ENCODE measurements at places on chromosomes 16 and 17.
A peak's percentile ranks its signal among the peaks of the same experiment; 100 is the strongest.

GRCh38 chr17:45722161-45722560 is 62.0 kb upstream of the CRHR1 start:
- DNase-seq: no peak

DNA sequence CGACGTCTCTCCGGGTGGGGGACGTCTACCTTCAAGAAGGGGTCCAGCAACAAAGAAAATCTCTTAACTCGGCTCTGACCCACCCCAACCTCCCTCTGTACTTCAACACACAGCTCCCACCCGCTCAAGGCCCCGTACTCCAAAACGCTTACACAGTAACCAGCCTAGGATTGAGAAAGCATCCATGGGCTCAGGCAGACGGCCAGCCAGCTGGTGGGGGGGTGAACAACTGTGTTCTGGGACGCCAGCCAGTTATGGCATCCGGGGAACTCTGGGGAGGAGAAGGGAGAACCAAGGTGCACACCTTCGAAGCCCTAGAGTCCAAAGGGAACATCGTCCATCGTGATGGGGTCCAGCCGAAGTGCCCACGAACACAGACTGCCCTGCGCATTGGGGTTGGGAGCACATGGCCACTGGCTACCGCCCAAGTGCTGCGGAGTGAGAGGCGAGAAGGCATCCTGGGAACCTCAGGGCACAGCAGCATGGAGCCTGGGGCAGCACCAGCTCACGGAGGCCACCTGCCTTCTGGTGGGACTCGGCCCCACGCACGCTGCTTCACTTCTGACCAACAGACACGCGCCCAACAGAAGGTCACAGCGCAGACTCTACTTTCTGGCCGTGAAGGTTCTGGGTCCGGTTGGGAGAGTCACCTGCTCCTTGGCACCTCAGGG is 14.3 kb downstream of the SLC16A3 start:
- no peak for DNase-seq

- no peak for DNase-seq
Measured at GRCh38 chr16:57503366-57503765, 17.1 kb upstream of the DOK4 start.

GRCh38 chr16:88724855-88725555 is 18.7 kb downstream of the CTU2 start:
- no peak for DNase-seq

DNA sequence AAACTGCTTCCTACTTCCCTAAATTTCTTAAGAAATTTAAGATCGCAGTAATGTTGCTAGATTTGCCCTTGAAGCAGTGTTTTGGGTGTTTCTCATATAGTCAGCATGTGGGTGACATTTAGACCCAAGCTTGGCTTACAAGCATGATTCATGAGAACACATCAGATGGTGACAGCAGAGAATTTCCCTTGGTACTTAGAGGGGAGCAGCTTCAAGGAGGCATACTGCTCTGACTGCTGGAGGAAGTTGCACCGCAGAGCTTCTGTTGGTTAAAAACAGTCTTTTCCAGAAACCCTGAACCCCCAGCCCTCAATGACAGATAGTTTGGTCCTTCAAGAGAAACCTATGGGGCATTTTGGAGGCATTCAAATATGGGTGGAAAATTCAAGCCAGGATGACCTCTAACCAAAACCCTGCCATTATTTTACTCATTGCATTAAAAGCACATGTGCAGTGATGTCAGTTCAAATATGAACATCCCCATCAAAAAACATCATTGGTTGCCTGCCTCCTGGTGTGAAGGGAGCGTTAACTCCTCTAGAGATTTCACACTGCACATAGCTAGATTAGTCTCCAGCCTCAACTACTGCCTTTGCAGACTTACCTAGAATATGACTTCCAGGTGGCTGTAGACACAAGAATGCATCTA is 201.5 kb upstream of the CACNG5 start:
- peak; percentile 37 for DNase-seq

DNA sequence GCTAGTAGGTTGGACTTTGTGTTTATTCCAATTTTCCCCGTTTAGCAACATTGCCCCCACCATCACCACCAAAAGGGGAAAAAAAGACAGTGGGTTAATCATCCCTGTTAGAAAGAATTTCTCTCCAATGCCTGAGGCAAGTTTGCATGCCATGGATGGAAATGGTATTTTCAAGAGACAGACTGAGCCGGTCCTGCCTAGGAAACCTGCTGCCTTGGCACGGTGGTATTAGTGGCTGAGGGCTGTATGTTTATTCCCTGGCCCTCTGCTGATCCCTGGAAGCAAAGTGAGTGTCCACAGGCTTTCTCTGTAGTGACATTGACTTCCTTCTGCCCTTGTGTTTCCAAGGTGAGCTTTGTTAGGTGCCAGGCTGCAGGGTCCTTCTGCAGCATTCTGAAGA is 427.0 kb upstream of the RBFOX1 start:
- DNase-seq: no peak

DNA sequence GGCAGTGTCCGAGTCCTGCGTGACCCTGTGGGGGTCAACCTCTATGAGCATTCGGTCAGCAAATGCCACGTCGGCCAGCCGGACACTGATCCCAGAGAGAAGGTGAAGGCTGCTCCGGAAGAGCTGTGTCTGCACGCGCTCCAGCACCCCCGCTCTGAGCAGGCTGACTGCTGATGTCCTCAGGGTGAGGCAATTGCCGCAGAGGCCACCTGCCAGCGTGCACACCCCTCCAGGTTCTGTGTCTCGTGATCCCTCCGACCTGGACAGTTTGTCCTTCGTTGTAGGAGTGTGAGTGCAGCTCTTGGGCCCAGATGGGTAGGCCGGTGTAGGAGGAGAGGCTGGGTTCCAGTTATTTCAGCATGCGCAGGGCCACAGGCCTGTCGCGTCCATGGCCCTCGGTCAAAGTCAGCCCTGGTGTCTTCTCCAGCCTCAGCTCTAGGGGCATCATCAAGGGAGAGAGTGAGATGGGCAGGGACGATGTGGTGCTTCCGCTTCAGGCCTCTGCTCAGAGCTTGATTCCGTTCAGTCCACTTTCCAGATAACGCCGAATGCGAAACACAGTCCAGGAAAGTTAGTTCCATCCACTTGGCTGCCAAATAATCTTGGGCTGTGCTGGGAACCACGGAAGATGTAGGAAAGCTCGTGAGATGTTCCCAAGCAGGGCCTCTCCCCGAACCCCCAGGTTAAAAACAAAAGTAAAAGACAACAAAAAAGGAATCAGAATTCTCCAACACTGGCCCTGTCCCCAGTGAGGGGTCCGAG is 15.1 kb upstream of the NCBP3 start:
- no peak for DNase-seq

DNA sequence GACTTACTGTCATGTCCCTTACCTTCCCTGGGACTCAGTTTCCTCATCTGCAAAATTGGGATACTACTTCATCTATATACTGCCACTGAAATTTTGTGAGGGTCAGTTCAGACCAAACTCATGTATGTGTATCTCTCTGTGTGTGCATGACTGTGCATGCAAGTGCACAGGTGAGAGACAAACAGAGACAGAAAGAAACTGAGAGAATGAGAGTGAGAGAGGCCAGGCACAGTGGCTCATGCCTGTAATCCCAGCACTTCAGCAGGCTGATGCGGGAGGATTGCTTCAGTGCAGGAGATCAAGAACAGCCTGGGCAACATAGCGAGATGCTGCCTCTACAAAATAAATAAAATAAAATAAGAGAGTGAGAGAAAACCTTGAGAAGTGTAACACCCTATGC is 32.1 kb upstream of the SLC6A2 start:
- DNase-seq: no peak

DNA sequence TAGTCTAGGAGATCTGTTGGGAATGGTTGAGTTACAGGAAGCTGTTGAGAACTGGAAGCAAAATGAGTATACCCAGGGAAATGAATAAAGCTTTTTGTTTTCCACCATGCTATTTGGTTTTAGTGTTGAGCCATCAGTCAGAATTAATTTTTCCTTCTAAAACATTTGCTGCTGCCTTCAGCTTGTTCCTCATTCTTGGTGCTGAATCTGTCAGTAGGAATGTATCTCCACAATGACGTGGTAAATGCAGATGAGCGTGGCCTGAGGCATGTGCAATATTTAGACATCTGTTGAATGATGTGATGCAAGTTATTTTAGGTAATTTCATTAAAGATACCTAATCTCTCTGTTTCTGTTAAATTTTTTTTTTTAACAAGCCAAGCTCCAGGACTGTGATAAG is 10.9 kb downstream of the HAPSTR1 start:
- no peak for DNase-seq

GRCh38 chr17:34644941-34645550 is 65.7 kb downstream of the TMEM132E start:
- DNase-seq: no peak

GRCh38 chr17:78484271-78485246 is 92.6 kb downstream of the DNAH17 start:
- DNase-seq: peak; percentile 67

GRCh38 chr17:46720408-46720807 is 98.1 kb downstream of the WNT3 start:
- DNase-seq: no peak

- DNase-seq: no peak
Measured at GRCh38 chr16:11140466-11140865, 115.5 kb downstream of the SOCS1 start.

- no peak for DNase-seq
Measured at GRCh38 chr16:72794986-72795385, 252.9 kb downstream of the ZFHX3 start.

DNA sequence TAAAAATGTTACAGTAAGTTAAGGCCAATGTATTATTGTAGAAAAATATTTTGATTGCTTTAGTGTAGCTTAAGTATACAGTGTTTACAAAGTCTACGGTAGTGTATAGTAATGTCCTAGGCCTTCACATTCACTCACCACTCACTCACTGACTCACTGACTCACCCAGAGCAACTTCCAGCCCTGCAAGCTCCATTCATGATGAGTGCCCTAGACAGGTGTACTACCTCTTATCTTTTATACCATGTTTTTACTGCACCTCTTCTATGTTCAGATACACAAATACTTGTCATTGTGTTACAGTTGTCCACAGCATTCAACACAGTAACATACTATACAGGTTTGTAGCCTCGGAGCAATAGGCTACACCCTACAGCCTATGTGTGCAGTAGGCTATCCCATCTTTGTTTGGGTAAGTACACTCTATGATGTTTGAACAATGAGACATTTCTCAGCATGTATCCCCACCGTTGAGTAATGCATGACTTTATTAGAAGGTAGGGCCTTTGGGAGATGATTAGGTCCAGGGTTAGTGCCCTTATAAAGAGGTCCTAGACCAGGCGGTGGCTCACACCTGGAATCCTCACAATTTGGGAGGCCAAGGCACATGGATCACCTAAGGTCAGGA is 117.8 kb downstream of the SLC39A11 start:
- DNase-seq: no peak

DNA sequence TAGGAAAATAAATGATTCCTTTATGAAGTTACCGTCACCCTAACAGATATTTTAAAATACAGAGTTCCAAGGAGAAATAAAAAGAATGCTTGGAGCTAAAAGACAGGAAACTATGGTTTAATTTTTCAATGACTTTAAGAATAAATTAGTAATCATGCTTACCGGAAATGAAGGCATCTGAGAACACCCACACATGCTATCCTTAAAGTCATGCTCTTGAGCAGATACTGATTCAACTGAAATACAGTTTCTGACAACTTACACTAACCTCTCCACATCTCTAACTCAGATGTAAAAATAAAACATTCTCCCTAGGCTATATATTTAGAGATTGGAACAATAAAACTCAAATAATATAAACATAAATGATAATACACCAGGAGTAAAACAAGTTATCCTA is 7.8 kb downstream of the PSMD12 start:
- DNase-seq: no peak

- no peak for DNase-seq
Measured at GRCh38 chr17:78432226-78433012, 54.0 kb downstream of the PGS1 start.

DNA sequence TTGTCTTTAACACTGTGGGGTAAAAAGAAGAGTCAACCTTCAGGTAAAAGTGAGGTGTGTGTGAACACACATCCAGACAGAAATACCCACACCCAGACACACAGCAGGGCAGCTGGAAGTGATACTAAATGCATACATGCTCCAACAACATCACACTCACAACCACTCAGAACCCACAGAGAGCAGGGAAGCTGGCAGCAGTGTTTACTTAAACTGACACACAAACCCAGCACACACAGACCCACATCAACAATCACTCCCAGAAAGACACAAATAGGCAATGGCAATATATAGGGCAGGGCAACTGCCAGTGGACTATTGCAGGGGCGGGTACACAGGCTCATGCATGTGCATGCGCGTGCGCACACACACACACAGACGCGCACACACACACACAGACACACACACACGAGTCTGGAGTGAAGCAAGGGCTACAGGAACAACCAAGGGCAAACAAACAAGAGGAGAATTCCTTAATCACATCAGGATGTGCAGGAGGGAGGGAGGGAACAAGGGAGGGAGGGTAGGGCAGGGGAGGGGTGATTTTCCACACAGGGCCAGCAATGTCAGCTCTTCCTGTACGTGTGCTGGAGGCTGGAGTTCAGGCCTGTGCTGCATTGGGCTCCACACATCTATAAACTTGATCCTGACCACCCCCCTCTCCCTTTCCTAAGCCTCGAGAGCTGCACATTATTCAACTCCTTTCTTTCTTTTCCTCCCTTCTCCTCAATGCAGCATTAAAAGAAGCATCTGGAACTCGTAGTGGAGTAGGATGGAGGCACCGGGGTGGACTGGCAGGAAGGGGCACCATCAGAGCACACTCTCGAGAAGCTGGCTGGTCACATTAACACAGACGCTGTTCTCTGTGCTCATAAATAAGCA is 30.1 kb downstream of the HIC1 start:
- no peak for DNase-seq

- no peak for DNase-seq
Measured at GRCh38 chr17:83014297-83014696, 65.1 kb upstream of the METRNL start.

DNA sequence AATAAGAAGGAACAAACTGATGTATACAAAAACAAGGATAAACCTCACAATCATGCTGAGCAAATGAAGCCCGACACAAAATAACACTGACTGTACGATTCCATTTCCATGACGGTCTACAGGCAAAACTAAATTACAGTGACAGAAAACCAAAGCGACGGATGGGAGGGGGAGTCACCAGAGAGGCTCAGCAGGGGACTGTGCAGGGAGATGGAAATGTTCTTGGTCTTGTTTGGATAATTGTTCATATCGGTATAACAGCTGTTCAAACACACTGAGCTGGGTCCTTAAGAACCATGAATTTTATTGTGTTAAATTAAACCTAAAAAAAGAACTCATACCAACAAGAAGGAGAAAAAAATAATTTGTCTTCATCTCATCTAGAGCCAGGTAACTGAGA is 97.8 kb downstream of the NXN start:
- DNase-seq: no peak

- DNase-seq: no peak
Measured at GRCh38 chr17:68379692-68380677, 77.3 kb downstream of the WIPI1 start.

DNA sequence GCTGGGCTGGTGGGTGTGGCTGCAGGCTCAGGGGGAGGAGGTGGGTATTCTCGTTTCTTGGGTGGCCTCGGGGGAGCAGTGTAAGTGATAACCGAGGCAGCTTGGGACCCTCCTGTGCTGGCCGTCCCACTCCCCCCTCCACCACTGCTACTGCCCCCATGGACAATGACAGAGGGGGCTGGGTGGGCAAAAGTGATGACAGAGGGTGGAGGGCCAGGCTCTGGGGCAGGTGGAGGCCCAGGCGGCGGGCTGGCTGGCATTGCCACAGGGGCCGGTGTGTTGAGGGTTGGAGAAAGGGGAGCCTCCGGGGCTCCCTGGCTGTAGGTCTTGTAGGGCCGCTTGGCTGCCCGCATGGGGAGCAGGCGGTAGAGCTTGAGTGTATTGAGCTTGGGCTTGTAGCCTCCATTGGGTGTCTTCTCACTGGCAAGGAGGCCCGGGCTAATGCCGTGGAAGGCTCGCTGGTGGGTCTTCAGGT is 16.0 kb downstream of the ZBTB4 start:
- no peak for DNase-seq
